ENCODE measurements at places on chromosomes 12 and 14.

GRCh38 chr12:41189395-41190251 is 1.5 kb downstream of the PDZRN4 start:
- DNase-seq = no peak

DNA sequence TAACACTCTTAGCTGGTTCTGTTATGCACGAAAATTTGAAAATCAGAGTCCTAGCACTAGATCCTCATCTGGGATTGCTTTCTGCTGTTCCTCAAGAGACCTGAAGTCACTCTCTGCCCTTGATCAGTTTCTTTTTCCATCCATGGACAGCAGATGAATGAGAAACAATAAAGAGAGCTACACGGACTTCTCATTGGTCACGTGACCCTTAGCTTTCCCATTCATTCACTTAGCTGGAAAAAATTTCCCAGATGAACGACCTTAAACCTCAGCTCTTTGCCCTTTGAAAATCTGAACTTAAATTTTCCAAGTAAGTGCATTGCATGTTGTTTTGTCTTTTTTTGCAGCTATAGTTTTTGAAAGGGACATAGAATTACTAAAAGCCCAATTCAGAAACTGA is 27.2 kb upstream of the RGS6 start:
- DNase-seq = no peak

GRCh38 chr12:559906-560455 is 100.2 kb downstream of the B4GALNT3 start:
- DNase-seq = no peak

GRCh38 chr14:31876741-31877140 is 200.4 kb upstream of the ARHGAP5 start:
- no peak for DNase-seq

DNA sequence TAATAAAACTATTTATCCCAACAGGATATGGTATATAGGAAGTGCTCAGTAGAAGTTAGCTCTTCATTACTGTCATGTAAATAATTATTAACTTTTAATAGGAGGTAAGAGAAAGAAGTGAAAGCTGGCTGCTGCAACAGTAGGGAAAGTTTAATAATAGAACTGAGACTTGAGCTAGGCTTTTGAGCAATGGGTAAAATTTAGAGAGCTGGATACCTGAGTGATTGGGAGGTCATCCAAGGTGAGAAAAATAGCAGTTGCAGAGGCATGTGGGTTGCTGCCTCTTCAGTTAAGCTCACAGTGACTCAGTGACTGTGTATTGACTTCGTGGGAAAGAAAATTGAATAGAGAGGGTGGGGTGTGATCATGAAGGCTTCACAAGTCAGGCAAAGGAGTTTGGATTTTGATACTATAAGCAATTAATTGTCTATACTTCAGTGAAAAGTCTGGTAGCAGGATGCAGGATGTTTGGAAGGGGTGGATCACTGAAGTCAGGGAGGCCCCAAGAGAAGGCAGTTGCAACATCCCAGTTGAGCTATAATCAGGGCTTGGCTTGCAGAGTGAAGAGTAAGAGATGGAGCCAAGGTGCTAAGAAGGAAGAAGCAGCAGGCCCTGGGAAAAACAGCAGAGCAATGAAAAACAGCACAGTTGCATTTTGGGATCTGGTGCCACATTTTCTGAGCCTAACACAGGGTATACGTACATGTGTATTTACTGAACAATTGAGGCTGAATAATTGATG is 172.0 kb upstream of the FRMD6 start:
- peak; percentile 51 for DNase-seq

DNA sequence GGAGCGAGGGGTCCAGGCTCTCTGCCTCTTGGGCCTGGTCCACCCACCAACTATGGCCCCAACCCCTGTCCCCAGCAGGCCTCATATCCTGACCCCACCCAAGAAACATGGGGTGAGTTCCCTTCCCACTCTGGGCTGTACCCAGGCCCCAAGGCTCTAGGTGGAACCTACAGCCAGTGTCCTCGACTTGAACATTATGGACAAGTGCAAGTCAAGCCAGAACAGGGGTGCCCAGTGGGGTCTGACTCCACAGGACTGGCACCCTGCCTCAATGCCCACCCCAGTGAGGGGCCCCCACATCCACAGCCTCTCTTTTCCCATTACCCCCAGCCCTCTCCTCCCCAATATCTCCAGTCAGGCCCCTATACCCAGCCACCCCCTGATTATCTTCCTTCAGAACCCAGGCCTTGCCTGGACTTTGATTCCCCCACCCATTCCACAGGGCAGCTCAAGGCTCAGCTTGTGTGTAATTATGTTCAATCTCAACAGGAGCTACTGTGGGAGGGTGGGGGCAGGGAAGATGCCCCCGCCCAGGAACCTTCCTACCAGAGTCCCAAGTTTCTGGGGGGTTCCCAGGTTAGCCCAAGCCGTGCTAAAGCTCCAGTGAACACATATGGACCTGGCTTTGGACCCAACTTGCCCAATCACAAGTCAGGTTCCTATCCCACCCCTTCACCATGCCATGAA is 8.6 kb downstream of the ARHGAP9 start:
- DNase-seq = no peak

- DNase-seq = peak; percentile 78
These were observed 407.3 kb downstream of the AEBP2 start for GRCh38 chr12:19846574-19846973.

GRCh38 chr12:116337312-116337711 is 59.8 kb upstream of the MED13L start:
- no peak for DNase-seq

DNA sequence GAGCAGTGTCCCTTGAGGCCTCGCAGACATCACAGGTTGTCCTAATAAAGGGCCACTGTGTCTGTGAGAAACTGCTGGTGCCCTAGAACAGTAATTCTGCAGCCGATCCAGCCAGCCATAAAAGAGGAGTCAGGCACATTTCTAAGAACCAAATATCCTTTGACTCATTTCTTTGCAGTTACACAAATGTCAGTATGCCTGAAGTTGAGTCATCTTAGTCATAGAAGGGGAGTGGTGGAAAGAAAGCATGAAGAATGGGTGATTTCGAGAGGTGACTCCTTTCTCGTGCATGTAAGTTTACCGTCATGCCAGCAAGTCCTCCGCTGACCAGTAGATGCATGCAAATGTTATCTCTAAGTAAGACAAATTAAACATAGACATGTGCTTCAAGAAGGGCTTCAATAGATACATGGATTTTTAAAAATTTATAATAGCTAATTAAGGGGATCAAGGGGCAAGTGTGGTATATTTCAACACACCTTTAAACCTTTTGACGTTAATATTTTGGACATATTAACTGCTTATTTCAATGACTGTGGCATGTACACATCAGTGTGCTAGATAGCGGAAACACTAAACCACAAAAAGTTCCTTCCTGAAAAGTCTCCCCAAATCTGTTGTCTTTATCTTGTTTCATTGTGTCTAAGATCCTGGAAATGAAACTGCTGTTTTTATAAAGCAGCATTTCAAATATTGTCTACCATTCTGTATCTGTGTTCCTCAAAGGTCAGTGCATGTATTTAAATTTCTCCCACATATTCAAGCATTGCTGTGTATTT is 497.4 kb downstream of the NPAS3 start:
- DNase-seq = peak; percentile 85
